Suppressor macrophage (primary cell): ENCODE measurements at places on chromosomes 2 and 18.

GRCh38 chr2:47243596-47244323 is 88.7 kb upstream of the STPG4 start:
- no peak for DNase-seq

DNA sequence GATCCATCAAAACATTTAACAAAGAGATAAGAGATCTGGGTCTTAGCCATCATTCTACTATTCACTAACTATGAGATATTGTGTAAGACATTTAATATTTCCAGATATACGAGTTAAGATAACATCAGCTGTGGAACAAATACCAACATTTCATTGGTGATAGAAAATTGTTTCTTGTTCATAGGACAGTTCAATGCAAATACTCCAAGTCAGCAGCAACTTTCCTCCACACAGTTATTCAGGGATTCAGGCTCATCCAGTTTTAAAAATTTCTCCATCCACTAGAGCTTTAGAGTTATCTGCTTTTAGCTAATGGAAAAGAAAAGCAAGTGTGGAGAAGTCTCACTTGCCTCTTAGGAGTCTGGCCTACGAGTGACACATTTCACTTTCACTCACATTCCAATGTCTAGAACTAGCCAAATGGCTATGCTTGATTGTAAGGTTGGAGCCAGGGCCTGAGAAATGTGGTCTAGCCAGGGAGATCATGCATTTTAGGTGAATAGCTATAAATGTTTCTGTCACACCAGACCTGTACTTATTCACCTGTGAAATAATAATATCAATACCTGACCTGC is 119.3 kb upstream of the MAPRE2 start:
- DNase-seq = no peak

GRCh38 chr2:101410114-101410513 is 22.8 kb upstream of the CREG2 start:
- no peak for DNase-seq

GRCh38 chr2:54904836-54905235 is 145.4 kb downstream of the RTN4 start:
- DNase-seq = no peak

DNA sequence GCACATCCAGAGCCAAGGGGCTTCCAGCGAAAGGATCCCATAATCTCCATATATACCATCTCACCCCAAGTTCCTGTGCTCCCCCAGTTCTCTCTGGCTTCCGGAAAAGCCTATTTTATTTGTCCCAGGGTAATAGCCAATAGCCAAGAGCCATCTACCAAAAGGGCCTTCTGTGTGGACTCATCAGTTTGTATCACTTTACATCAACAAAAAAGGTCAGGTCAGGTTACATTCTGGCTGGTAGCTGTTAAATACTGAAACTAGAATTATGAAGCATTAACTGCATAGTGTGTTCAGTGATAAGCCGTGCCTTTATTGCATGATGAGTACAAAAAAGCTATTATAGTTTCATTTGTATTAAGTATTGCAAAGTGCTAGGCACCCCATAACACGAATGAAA is 223.7 kb downstream of the IRS1 start:
- no peak for DNase-seq

- peak; percentile 87 for DNase-seq
These were observed 1.0 kb downstream of the PLEKHB2 start for GRCh38 chr2:131105950-131106801.

GRCh38 chr2:64007924-64008323 is 11.3 kb downstream of the VPS54 start:
- no peak for DNase-seq

- peak; percentile 17 for DNase-seq
These were observed 3.5 kb downstream of the ACSL3 start for GRCh38 chr2:222864296-222864695.

GRCh38 chr2:195369218-195369587 is 287.8 kb upstream of the SLC39A10 start:
- DNase-seq = no peak

DNA sequence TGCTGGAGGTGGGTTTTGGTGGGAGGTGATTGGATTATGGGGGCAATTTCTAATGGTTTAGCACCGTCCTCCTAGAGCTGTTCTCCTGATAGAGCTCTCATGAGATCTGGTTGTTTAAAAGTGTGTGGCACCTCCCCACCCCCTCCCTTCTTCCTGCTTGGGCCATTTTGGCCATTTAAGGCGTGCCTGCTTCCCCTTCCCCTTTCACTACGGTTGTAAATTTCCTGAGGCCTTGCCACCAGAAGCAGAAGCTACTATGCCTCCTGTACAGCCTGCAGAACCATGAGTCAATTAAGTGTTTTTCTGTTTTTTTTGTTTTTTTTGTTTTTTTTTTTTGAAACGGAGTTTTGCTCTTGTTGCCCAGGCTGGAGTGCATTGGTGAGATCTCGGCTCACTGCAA is 335.7 kb upstream of the HS6ST1 start:
- DNase-seq = peak; percentile 92

DNA sequence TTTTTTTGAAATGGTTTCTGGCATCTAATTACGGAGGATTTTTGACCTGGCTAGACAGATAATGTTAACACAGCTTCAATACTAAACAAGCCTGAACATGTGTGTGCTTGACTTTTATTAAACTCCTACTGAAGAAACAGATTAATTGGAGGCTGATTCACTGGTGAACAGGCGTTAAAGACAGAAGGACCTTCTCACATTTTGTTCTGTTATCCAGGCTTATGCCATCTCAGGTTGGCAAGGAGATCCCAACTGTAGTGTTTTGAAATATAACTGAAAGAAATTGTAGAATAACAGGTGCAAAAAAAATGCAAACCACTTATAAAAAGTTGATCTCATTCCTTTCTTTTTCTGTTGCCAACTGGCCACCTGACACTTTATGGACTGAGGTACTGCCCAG is 269.6 kb downstream of the ARHGAP15 start:
- no peak for DNase-seq

DNA sequence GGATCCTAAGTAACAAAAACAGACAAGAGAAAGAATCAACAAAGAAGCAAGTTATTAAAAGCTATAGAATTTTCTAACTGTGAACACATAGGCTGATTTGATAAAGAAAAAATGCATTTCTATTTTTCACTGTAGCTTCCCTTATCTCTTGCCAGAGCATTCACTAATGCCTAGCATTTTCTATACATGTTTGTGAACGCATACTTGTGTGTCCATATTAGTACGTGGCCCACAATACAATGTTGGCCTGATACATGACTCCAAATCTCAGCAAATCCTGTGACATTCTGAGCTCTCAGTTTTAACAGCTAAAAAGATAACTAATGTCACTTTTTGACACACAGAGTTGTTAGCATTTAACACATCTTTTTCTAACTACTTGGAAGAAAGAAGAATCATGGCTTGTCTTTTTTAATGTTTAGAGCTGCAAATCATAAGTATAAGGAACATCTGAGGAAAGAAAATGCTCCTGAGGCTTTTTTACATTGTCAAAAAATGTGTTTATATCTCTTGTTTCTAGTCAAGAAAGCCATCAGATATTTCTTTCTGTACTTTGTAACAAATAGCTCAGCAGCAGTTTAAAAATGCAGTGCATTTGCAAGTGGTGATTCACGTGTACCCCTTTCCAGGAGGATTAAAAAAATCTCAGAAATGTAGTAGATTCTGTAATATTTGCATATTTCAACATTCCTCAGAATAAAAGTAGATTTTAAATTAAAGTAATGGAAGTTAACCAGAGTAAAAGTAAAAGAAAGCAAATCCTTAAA is 1646.8 kb upstream of the TMEFF2 start:
- DNase-seq = no peak

GRCh38 chr2:231664727-231665126 is 43.6 kb upstream of the PTMA start:
- no peak for DNase-seq

GRCh38 chr2:233706720-233707119 is 6.0 kb upstream of the UGT1A5 start:
- no peak for DNase-seq

DNA sequence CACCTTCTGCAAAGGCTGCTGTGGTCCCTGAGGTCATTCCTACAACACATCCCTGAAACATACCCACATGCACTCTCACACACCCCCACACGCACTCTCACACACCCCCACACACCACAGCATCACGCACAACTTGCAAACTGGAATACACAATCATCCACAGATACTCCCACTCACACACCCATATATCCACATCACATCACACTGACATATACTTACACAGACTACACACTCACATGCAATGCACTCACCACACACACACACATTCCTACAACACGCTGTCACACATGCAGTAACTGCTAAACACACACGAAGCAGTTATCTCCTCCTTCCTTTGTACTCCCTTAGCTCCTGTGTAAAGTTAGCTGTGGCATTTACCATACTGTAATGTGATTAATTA is 57.1 kb upstream of the PKDCC start:
- no peak for DNase-seq

GRCh38 chr2:76446872-76447271 is 736.2 kb upstream of the GCFC2 start:
- DNase-seq = no peak

GRCh38 chr2:176781570-176782217 is 430.9 kb upstream of the HNRNPA3 start:
- peak; percentile 5 for DNase-seq
